ENCODE measurements at places on chromosomes 2 and 18. TPM values are rescaled to one million over a fixed set of nuclear protein-coding genes. Genes with fewer than 3 reads are reported as not detected.
A peak's percentile ranks its signal among the peaks of the same experiment; 100 is the strongest.

Gene DSG1
- total RNA-seq, result 0.89 TPM

Gene COBLL1
- 15.0 TPM for total RNA-seq

DNA sequence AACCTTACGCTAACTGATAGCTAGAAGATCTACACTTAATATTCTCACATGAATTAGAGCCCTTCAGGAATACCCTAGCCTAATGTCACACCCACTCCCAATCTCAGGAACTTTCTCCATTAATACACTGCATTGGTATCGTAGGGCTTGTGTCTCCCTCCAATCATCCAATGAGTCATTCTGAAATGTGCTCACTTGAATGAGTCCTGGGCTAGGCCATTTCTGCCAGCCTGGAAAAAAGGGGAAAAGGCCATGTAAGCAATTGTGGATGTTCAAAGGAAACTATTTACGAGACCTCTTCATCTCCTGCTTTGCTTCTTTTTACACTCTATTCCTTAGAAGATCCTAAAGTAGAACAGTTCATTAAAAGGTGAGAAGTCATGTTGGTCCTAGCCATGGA lies 18.8 kb downstream of the ZEB2 start:
- DNase-seq, result no peak

DNA sequence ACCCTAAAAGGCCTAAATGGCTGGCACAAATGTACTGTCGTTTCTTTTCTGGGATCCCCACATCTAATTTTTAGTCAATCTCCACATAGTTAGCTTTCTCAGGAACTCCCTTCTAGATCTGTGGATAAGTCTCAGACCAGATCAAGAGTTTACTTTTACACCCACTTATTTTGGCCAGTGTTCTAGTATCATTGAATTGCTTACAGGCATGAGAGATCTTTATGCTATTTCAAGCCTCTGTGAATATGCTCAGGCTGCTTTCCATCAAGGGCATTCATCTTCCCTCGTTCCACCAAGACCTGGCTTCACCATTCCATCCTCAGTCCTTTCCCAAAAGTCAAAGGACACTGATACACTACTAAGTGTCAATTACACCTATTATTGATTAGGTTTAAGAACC lies 27.8 kb upstream of the SCN1A start:
- no peak for DNase-seq

- no peak for DNase-seq
Measured at GRCh38 chr2:215949991-215950404, 63.4 kb downstream of the MREG start.

DNA sequence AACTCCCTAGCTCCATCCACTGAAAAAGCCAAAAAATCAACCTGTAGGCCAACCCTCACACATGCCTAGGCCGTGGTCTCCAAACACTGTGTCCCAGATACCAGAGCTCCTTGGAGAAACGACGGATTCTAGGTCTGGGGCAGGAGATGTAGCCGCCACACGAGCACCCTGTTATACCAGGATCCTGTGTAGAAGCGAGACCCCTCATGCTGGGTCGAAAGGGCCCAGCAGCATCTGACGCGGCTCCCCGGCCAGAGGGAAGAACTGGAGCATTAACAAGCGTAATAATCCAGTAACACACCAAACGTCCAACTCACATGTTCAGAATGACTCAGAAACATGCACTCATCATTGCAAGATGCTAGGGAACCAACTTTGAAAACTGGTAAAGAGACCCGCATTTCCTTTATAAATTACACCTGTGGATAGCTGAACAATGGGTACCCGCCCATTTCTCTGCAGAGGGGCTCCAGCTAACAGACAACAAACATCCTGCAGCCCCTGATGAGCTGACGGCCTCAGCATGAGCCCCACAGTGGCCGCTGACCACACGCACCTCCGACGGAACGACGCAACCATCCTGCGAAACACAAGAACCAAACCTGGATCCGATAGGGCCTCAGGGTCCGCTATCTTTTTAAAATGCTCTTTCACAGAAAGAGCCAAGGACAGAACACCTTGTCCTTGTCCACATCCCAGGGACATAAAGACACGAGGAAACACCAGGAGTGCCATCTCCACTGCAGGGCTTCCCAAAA lies 14.2 kb downstream of the SLC66A2 start:
- peak; percentile 43 for DNase-seq

All from cardiac septum (tissue), 1 donor.